ENCODE measurements at places on chromosomes 1 and 21.

- DNase-seq, result no peak
Observed at GRCh38 chr21:28025111-28025510, 967.6 kb downstream of the LTN1 start.

- no peak for DNase-seq
Observed at GRCh38 chr1:206978259-206978658, 8.0 kb upstream of the FCAMR start.

GRCh38 chr1:199083680-199084079, 444.8 kb downstream of the PTPRC start:
- no peak for DNase-seq

DNA sequence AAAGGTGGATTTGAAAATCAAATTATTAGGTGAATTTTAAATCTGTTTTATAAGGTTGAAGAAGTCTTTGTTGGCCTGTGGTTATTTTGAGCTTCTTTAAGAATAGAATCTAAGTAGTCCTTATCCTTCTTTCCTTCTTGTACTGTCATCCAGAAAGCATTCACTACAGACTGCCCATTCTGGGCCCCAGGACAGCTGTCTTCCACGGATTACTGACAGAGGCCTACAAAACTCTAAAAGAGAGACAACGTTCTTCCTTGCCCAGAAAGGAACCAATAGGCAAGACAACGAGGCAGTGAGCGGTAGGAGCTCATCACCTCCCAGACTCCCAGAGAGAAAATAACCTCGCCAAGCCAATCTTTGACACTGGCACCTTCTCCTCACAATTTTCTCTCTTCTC, 24.4 kb upstream of the PIGC start:
- DNase-seq, result no peak

GRCh38 chr1:98333406-98333805, 328.1 kb upstream of the SNX7 start:
- no peak for DNase-seq

GRCh38 chr1:117167402-117167801, 43.3 kb downstream of the VTCN1 start:
- no peak for DNase-seq

- DNase-seq, result no peak
Observed at GRCh38 chr1:36706416-36706815, 223.7 kb upstream of the CSF3R start.

- no peak for DNase-seq
Observed at GRCh38 chr1:39842030-39842678, 41.1 kb downstream of the TRIT1 start.

DNA sequence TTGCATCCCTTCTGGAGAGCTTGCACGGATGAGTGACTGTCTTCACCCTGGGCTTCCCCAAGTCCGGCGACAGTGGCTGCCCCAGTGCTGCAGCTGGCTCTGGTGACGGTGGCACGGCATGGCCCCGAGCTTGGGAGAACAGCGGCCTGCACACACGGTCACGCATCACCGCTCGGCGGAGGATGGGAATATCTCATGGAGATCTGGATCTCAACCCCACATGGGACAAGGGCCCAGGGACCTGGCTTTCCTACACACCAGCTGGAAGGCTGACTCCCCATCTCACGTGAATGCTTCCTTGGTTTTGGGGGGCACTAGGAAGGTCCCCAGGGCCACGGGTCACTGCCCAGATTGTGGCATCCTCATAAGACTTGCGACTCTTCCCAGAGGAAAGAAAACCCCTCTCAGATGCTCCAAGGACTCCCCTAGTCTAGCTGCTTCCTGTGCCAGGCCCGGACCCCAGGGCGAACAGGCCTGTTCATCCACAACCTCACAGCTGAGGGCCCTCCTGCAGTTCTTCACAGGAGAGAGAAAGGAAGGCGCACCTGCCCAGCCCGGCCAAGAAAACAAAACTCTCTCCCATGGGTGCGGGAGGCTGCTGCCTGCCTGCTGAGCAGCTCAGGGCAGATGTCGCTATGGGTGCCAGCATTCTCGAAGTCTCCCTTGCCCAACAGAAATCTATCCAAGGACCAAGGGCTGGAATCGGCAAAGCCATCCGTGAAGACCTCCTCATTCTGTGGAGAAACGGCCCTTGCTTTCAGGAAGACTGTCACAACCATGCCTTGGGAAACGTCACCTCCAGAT, 9.9 kb downstream of the CFAP410 start:
- DNase-seq, result no peak

DNA sequence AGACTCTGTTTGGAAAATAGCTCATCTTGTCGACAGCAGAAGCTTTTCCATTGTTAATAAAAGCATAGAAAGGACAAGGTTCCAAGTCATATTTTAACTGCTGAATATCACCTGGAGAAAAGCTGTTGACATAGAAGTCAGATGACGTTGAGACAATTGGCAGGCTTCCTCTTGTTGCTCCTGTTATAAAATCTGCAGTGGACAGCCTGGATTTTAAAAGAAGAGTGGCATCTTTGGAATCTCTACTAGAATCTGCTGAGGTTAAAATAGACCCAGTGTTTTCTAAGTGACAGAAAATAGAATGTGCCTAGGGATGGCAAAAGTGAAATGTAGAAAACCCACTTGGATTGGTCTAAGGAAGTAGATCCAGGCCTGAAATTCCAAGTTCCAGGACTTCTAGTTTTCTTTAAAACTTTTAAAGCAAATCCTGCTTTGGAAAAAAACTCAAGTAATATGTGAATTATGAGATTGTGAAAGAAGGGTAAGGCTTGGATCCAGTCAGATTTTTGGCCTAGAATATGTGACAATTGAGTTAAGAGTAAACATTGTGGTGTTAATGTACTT, 53.6 kb upstream of the NEXN start:
- no peak for DNase-seq

GRCh38 chr1:221239792-221240191, 360.5 kb downstream of the HLX start:
- no peak for DNase-seq

- no peak for DNase-seq
Observed at GRCh38 chr1:114009393-114009792, 30.1 kb downstream of the OLFML3 start.

DNA sequence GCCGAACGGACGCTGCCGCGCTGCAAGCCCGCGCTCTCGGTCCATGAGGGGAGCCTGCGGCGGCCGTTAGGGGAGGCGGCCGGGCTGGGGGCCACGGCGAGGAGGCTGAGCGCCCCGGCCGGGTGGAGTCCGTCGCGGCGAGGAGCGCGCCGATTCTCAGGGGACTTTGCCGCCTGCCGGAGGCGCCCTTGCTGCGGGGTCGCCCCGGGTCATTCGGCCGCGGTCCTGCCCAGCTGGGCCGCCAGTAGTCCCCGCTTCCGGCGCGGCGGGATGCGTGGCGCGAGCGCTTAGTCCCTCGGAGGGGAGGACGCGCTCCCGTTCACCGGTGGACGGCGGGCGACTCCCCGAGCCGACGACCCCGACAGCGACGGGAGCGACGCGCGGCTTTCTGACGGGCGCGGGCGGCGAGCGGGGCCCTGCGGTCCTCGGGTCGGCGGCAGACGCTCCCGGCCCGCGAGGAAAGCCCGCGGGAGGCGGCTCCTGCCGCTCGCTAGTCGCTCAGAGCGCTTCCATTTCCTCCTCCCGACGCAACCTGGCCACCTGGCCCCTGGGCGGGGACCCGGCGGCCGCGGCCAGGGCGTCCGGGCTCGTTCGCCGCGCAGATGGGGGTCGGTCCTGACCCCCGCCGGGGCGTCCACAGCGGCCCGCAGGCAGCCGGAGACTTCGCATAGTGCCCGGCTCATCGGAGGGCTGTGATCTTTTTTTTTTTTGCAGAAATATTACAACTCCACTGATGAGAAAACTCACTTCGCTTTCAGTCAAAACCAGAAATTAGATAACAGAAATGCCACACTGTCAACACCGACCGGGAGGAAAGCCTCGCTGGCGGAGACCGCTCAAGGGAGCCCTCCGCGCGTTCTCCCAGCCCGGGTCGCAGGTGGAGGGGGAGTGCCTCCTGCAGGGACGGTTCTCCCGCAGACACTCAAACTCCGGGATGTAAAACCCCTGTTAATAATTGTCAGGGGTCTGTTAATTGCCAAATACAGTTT, 641 bp upstream of the ZBTB21 start:
- peak; percentile 10 for DNase-seq

DNA sequence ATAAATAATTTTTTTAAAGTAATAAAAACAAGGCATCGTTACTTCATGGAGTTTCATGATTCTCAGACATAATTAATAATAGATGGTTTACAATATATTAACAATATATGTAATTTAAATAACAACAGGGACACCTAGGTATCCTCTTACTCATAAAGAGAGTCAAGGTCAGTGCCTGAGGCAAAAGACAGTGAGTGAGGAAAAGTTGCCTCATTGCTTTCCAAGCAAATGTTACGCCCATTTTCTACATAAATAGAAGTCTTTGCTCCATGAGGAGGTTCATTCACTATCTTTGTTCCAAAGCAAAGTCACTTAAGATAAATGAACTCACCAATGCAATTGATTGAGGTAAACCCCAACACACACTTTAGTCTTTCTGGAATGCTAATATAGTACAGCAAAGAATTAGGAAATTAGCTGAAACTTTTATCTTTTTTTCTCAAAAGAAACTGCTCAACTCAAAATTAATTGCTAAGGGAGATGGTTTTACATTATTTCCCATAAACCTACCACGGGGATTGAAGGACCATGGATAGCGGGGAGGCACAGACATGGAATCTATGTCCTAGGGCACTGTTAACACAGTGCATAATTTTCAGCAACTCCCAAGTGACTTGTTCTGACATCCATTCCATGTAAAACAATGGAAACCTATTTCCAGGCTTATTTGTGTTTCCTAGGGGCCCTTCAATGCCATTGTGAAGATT, 19.6 kb downstream of the BCL9 start:
- no peak for DNase-seq

DNA sequence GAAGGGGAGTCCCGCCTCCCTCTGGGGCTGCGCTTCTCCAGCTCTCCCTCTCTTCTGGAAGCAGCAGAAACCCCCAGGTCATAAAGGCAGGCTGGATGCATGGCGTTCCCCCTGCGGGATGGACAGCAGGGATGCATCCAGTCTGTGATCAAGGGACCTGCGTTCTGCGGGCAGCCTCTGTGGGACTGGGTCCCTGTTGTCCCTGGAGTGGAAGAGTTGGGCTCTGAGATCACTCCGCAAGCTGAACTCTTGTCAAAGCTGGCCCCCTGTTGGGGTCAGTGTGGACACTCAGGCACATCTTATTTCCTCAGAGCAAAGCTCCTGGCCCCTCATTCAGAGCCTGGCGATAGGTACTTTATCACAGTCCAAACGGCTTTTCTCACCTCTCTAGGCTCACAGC, 341.2 kb downstream of the PTPRU start:
- DNase-seq, result no peak

- DNase-seq, result no peak
Observed at GRCh38 chr1:43435146-43436145, 18.3 kb downstream of the HYI start.

GRCh38 chr1:92480200-92480812, 6.4 kb downstream of the GFI1 start:
- DNase-seq, result no peak

DNA sequence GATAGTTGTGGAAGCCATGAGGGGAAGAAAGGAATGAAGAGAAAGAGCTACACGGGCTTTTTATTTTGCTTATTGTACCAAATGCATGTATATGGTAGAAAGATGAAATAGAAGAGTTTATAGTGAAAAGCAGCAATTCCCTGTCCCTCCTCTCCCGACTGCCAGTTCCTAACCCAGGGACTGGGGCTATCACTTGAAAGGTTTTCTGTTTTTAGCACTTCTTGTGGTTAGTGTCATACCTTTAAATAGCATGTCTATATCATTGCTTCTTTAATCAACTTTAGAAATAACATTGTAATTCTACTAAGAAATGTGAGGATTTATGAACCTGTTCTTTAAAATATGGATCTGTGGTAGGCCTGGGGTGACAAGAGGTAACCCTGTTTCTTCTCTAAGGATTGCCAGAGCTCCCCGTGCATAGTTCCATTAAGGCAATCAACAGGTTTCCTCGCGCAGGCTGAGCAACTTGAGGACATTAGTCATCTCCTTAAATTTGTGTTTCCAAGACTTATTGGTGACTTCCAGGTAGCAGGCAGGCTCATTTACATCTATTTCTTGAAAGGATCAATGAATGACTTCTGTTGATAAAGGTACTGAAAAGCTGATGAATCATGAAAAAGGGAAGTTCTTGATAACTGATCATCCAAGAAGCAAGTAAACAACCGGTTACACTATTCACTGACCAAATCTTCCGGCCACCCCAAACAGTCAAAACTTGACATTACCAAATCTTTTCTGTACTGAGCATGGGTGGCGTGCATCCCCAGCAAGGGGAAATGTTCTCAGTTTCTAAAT, 37.8 kb upstream of the S1PR1 start:
- DNase-seq, result no peak

DNA sequence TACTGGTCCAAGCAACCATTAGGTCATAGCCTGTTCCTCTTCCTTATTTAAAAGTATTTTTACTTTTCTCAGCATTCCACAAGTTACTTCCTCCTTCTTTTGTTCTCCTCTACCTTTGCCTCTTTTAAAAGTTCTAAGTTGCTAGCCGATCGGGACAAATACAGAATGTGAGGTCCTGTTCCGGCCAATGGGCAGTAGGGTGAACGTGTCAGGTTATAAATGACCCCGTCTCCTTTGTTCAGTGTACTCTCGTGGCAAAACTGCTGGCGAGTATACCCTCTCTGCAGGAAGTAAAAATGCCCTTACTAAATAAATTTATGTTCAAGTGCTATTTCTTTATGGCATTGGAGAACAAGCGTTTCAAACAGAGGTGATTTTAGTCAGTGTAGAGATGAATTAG, 2.5 kb downstream of the ADCY10 start:
- DNase-seq, result no peak

- no peak for DNase-seq
Observed at GRCh38 chr1:22824466-22824865, 113.8 kb downstream of the EPHB2 start.

GRCh38 chr1:89884718-89885596, 64.1 kb downstream of the LRRC8D start:
- DNase-seq, result no peak

GRCh38 chr1:99003581-99004253, 944 bp downstream of the PLPPR5 start:
- DNase-seq, result no peak

DNA sequence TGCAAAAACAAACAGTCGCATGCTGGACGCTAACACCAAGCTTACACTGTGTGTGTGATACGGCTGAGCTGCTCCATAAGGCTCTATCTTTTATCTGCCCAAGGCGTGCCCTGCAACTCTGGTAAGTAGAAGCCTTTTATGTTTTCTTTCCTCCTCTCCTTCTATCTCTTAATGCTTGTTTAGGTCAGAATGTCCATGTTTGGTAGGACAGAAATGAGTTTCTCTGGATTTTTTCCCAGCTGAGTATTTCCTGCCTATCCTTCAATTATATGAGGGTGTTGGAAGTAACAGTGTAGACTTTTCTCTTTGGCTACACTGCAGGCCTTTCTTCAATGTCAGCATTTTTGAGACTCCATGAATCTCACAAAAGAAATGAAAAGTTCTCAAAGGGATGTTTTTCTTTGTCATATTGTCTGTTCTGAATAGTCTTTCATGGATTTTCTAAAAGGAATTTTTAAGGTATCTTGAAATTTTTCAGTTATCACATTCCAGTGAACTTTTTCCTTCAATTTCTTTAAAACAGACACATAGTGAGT, 124.2 kb downstream of the MACF1 start:
- DNase-seq, result no peak

DNA sequence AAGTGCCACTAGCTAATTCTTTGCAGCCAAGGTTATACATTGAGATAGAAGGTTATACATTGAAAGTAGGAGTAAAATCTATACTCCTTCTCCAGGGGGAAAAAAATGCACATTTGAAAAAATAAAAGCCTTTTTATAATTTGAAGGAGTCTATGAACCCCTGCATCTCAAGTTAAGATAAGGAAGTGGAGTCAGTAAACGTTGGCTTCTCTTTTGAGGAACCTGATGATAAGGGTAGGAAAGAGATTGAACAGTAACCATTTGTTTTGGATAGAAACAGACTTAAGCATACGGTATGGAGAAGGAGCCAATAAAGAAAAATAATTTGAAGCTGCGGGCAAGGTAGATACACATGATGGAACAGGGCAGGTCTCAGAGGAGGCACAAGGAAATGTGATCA, 64.1 kb downstream of the RPAP2 start:
- DNase-seq, result no peak
